ENCODE measurements at places on chromosomes 12 and 14. TPM values are rescaled to one million over a fixed set of nuclear protein-coding genes. Genes with fewer than 3 reads are reported as not detected.

The KRT3 gene
- total RNA-seq = not detected

The TRIAP1 gene
- 19.0 TPM for total RNA-seq

The MYL2 gene
- total RNA-seq = not detected

The ABCB9 gene
- 9.2 TPM for total RNA-seq

The GUCY2C gene
- total RNA-seq = under 0.01 TPM

The NCAPD2 gene
- 43.6 TPM for total RNA-seq

The RAB35 gene
- total RNA-seq = 27.2 TPM

The KRT86 gene
- total RNA-seq = 0.81 TPM

The RNFT2 gene
- total RNA-seq = 4.1 TPM

All from aortic smooth muscle cell (primary cell).